Left cardiac atrium (tissue), 4 donors: ENCODE measurements at places on chromosomes 2 and 18. TPM values are rescaled to one million over a fixed set of nuclear protein-coding genes. Genes with fewer than 3 reads are reported as not detected.
A peak's percentile ranks its signal among the peaks of the same experiment; 100 is the strongest.

GRCh38 chr2:20352230-20352578 lies 1.6 kb upstream of the PUM2 start:
- DNase-seq, result no peak

DNA sequence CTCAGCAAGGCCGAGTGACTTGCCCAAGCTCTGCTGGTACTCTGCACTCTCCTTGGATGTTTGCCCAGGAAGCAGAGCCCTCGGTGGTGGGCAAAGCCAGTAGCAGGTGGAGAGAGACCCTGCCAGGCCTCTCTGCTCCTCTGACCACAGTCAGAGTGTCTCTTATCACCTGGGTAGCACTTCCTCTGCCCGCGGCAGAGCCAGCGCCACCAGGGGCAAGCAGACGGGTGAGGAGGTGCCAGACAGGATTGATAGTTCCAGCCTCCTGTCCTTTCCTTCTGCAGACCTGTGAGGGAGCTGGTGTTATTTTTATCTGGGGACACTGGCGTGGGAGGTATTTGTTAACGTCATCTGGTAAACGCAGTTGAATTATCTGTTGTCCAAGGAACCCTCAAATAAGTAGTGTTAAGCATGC lies 152.9 kb downstream of the SMAD7 start:
- DNase-seq, result peak; percentile 70

- DNase-seq, result no peak
These were observed 417.4 kb downstream of the LPIN1 start for GRCh38 chr2:12163866-12164265.

- no peak for DNase-seq
These were observed 1539.5 kb upstream of the CELF4 start for GRCh38 chr18:39105104-39105503.

GRCh38 chr2:84652431-84652830 lies 136.1 kb downstream of the DNAH6 start:
- DNase-seq, result no peak

DNA sequence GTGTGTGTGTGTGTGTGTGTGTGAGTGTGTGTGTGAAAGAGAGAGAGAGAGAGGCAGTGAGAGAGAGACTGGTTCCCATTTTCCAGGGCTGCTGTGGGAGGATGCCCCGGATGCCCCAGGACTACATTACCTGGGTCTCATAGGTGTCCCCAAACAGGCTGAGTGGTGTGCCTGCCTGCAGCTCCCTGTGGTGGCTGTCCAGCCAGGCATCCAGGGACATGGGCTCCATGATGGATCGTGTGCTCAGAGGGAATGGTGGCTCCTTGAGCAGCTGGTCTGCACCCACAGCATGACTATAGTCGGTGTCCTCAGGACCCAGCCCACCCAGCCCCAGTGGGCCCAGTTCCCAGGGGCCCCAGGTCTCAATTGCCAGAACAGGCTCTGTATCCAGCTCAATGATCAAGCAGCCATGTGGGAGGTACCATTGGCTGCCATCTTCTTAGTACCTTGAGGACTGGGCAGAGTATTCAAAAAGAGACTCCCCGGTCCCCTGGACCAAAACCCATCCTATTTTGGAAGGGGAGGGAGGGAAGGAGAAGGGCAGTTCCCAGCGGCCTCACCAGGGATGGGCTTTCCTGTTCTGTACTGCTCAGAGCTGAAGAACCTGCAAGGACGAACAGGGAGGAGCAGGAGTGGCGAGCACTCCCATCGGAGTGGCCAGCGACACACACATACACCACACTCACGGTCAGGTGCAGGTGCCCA lies 5.8 kb upstream of the OXER1 start:
- no peak for DNase-seq

- DNase-seq, result no peak
These were observed 65.0 kb downstream of the RPL37A start for GRCh38 chr2:216563646-216564045.

DNA sequence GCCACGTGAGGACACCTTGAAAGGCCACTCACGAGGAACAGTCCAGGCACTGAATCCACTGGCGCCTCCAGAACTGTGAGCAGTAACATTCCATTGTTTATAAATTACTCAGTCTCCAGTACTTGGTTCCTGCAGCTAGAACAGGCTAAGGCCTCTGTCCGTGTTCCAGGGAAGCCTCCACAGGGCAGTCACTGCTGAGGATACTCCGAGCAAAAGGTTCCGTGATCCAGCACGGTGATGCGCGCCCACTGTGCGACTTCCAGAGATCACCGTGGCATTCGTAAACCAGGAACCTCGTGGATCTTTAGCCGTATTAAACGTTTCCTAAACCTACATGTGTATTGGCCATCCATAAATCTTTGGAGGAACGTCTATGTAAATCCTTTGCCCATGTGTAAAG lies 51.5 kb upstream of the SALL3 start:
- DNase-seq, result no peak

GRCh38 chr18:47992266-47992665 lies 61.8 kb upstream of the SMAD2 start:
- DNase-seq, result no peak

DNA sequence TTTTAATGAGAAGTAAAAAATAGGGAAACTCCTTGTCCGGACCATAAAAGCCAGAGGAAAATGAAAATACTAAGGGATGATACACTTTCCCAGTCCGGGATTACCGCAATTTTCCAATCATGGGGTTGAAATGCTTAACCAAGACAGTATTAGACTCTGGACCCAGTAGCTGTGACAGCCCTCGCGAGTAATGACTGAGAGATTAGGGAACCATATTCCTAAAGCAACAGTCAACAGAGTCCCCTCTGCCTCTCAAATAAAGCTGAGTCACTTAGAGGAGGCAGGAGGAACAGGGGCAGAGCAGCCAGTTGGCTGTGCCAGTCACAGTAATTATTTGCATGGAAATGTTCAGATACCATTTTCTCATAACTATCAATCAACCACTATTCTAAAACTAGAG lies 34.8 kb downstream of the GPATCH11 start:
- DNase-seq, result no peak

GRCh38 chr18:47912343-47912742 lies 18.1 kb downstream of the SMAD2 start:
- DNase-seq, result no peak

DNA sequence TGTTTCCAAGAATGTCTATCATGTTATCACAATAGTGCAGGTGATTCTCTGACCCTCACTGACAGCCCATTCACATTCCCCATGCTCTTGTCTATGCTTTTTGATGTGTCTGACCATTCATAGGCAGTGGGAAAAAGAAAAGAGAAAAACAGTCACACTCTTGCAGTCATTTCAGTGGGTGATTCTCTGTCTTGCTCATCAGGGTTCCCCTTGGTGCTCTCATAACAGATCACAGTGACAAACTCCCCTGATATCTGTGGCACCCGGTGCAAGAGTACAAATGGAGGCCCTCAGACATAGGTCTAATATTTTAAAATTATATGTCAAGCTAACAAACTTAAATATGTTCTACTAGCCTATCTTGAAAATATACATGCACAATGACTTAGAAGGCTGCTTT lies 72.7 kb upstream of the PPP1CB start:
- DNase-seq, result no peak

GRCh38 chr2:25688236-25688635 lies 14.9 kb upstream of the DTNB start:
- DNase-seq, result no peak

DNA sequence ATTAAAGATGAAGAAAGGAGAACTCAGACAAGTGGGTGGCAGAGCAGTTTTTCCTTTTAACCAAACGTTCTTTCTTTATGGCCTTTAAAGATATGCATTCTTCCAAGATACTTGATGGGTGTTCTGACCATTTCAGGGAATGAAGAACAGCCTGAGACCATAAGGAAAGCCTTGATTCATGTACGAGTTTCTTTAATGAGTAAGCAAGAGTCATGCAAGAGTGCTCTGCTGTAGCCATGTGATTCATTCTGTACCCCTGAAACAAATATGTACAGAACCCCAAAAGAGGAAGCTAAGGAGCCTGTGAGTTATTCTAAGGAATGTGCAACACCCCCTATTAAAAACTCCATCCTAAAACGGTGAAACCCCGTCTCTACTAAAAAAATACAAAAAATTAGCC lies 372.8 kb downstream of the MTX2 start:
- DNase-seq, result no peak

DNA sequence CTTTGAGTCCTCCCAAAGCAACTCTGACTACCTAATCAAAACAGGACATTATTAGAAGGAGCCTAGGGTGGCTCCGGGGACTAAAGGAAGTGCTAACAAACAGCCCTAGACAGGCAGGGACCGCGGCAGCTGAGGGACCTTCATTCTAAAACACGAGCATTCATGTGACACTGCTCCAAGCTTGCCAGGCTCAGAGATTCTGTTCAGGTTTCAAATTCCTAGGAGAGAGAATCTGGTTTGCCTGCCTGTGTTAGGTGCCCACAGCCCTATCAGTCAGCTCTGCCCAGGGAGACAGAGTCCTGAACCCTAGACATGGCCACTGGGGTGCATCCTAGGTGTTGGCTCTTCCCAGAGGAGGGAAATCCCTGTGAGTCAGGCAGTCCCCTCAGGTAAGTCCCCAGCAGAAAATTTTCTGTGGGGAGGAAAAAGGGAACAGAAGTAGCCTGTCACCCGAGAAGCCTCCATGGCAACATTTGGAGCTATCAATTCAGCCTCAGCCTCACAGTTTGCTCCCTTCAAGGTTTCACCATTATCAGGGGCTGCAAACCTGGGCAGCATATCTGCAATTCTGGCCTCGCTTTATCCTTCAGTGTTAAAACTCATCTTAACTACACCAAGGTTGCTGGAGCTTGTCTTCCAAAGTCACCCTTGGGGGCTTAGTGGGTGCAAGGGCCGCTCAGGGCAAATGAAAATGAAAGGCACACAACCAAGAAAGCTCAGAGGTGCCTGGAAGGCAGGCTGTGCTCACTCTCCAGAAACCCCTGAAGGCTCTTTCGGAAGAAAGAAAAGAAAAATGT lies 28.6 kb downstream of the PCBP1 start:
- DNase-seq, result no peak

DNA sequence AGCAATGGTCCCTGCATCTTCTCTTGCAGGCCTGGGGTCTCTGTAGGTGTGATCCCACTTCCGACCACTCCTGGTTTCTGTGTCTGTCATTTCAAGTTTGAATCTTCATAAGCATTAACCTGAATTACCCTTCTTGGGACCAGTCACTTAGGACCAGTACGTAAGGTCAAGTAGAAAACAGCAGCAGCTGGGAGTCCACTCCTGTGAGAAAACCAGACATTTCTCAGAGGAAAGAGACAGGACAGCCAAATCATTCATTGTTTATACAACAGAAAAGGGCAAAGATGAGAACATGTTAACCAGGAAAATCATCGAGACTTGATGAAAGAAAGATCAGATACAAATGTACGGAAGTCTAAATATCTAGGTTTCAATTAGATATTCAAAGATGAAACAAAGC lies 163.0 kb downstream of the MREG start:
- DNase-seq, result no peak

IL36G gene
- not detected for total RNA-seq

KANSL1L gene
- 15.5 TPM for total RNA-seq

RND3 gene
- 18.5 TPM for total RNA-seq

CLIP4 gene
- total RNA-seq, result 45.1 TPM

DCDC2C gene
- not detected for total RNA-seq

MSH6 gene
- 25.2 TPM for total RNA-seq

RBFA gene
- total RNA-seq, result 14.3 TPM

ME2 gene
- total RNA-seq, result 77.3 TPM

ADAM23 gene
- total RNA-seq, result 31.1 TPM

DHRS9 gene
- 47.6 TPM for total RNA-seq

SH3RF3 gene
- total RNA-seq, result 9.4 TPM

EVX2 gene
- total RNA-seq, result not detected
